ENCODE measurements at places on chromosomes 11 and 22. TPM values are rescaled to one million over a fixed set of nuclear protein-coding genes. Genes with fewer than 3 reads are reported as not detected.
A peak's percentile ranks its signal among the peaks of the same experiment; 100 is the strongest.

DNA sequence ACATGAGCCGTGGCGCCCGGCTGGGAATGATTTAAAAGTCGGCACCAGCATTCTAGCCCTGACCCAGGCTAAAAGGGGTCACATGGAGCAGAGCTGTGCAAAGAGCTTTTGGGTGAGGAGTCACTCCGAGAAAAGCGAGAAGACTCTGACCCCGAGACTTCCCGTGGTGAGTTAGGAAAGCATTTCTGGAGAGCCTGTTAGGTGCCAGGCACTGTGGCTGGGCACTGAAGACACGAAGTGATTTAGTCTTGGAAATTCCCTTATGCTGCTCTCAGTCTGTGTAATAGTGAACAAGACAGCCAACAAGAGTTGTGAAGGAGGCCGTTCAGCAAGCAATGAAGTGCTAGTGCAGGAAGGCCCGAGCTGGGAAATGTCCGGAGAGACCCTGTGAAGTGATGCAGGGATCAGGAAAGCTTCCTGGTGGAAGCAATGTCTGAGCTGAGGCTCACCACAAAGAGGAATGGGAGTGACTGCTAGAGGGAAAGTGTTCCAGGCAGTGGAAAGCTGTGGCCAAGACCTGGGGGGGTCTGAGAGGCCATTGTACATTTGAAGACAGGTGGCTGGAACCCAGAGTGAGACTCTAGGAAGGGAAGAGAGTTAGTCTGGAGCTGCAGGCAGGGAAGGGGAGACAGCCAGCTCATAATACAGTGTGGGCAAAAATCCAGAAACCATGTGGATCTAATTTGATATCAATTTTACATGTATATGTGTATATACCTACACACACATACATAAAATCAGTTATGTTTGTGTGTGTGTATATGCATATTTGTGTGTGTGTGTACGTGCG, 31.6 kb downstream of the MARK2 start:
- H3K27me3 ChIP-seq, result no peaks in the 10 kb centered on the region
- peaks cover 5% of the 10 kb centered on the region for H3K36me3 ChIP-seq

Gene CASP5
- total RNA-seq, result not detected

DNA sequence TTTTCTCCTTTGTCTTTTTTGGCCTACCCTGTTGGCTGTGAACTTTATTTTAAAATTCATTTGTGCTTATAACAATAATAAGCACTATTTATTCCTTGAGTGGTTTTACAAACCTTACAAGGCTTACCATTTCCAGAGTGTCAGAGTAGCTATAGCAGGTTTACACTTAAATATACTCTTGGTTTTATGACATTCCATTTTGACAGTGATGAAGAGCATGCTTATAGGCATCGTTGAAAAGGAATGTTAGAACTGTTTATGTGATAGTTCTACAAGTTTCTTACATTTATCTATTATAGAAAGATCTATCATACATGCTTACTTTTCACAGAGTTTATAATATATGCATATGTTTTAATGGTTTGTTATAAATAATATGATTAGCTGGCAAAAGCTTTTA, 84.1 kb downstream of the PDE3B start:
- DNase-seq, result no peak
- no peak overlapping the region for H3K4me3 ChIP-seq
- H3K36me3 ChIP-seq, result no peaks in the 10 kb centered on the region
- H3K4me1 ChIP-seq, result no peaks in the 10 kb centered on the region
- H3K27me3 ChIP-seq, result no peaks in the 10 kb centered on the region

DNA sequence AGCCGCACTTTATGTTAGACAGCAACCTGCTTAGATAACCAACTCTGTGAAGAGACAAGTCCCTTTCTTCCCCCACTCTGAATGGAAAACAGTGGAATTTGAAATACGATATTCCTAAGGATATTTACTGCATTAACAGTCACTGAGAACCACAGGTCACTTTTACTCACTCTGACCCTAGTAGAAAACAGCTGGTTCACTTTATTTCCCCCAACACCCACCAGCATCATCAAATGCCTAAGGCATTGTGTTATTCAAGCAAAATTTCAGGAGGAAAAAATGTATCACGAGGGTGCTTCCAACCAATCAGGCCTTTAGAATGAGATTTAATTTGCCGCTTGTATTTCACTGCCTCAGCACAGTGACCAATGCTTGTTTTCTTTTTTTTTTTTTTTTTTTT, 1134.1 kb upstream of the CCDC90B start:
- H3K36me3 ChIP-seq, result no peaks in the 10 kb centered on the region
- H3K4me3 ChIP-seq, result no peak overlapping the region
- H3K4me1 ChIP-seq, result no peaks in the 10 kb centered on the region

GRCh38 chr11:9851366-9851765, 187.5 kb downstream of the SWAP70 start:
- DNase-seq, result no peak
- H3K27ac ChIP-seq, result no peak overlapping the region
- peaks cover 18% of the 10 kb centered on the region for H3K36me3 ChIP-seq
- no peak overlapping the region for H3K4me3 ChIP-seq
- no peaks in the 10 kb centered on the region for H3K4me1 ChIP-seq
- H3K27me3 ChIP-seq, result no peaks in the 10 kb centered on the region

DNA sequence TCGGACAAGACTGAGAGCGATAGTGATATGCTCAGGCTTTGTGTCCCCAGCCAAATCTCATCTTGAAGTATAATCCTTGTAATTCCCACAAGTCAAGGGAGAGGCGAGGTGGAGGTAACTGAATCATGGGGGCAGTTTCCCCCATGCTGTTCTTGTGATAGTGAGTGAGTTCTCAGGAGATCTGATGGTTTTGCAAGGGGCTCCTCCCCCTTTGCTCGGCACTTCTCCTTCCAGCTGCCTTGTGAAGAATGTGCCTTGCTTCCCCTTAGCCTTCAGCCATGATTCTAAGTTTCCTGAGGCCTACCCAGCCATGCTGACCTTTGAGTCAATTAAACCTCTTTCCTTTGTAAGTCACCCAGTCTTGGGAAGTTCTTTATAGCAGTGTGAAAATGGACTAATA, 7.5 kb upstream of the FOLR2 start:
- H3K36me3 ChIP-seq, result no peaks in the 10 kb centered on the region
- H3K27me3 ChIP-seq, result no peaks in the 10 kb centered on the region

DNA sequence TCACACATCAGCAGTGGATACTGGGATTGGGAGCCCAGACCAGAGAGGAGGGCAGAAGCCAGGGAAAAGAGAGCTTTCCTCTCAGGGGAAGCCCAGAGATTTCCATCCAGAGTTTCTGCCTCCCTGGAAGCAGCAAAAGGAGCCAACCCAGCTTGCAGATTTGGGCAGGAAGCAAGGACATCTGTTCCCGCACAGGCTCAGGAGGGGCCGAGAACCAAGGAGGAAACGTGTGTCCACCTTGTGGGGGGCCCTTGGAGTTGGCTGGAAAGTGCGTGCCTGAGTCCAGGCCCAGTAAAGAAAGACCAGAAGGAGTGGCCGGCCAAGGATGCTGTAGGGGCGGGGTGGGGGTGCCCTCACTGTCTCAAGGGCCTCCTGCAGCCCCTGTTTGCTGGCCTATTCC, 6.0 kb upstream of the NPTXR start:
- no peaks in the 10 kb centered on the region for H3K27me3 ChIP-seq
- H3K27ac ChIP-seq, result no peak overlapping the region
- no peak overlapping the region for H3K4me3 ChIP-seq
- no peaks in the 10 kb centered on the region for H3K36me3 ChIP-seq
- H3K4me1 ChIP-seq, result no peaks in the 10 kb centered on the region

GRCh38 chr11:43573873-43574272, 106.7 kb upstream of the HSD17B12 start:
- H3K27me3 ChIP-seq, result peaks cover 75% of the 10 kb centered on the region
- H3K4me3 ChIP-seq, result no peak overlapping the region
- no peak for DNase-seq
- H3K36me3 ChIP-seq, result no peaks in the 10 kb centered on the region
- H3K27ac ChIP-seq, result no peak overlapping the region

- H3K4me1 ChIP-seq, result no peaks in the 10 kb centered on the region
- no peak for DNase-seq
Measured at GRCh38 chr22:19516378-19517170, 7.6 kb downstream of the CLDN5 start.

- H3K27ac ChIP-seq, result peak overlapping the region; percentile 91
- H3K36me3 ChIP-seq, result peaks cover 25% of the 10 kb centered on the region
- H3K4me3 ChIP-seq, result no peak overlapping the region
- DNase-seq, result no peak
Measured at GRCh38 chr22:41798736-41799135, 1.7 kb upstream of the CCDC134 start.

Gene PVALB
- not detected for total RNA-seq

DNA sequence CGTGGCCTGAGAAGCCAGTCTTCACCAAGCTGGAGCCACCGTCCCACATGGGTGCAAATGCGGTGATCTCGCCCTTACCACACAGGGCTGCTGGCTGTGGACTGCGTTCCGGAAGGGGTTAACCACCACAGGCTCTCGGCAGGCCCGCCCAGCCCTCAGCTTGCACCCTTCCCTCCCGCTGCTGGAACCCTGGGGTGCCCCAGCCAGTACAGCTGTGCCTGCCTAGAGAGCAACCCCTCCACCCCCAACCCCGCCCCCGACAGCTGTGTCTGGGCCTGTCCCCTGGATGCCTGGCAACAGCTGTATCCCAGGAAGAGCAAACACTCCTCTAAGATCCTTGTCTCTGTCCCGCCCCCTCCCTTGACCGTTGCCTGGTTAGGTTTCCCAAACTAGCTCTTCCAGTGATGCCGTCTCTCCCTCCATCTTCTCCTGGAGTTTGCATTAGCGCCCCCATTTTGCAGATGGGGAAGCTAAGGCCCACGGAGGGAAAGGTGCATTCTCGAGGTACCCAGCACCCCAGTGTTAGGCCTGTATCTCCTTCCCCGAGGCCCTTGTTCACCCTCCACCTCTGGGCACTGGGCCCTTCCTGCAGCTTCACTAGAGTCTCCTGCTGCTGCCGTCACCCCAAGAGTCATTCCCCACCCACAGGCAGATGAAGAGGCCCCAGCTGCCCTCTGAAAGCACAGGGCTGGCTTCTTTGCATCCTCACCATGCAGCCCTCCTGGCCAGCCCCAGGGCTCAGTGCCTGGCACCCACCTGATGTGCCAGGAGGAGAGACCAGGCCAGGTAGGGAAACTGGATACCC, 12.6 kb upstream of the COX8A start:
- H3K4me3 ChIP-seq, result no peak overlapping the region
- peaks cover 24% of the 10 kb centered on the region for H3K4me1 ChIP-seq

DNA sequence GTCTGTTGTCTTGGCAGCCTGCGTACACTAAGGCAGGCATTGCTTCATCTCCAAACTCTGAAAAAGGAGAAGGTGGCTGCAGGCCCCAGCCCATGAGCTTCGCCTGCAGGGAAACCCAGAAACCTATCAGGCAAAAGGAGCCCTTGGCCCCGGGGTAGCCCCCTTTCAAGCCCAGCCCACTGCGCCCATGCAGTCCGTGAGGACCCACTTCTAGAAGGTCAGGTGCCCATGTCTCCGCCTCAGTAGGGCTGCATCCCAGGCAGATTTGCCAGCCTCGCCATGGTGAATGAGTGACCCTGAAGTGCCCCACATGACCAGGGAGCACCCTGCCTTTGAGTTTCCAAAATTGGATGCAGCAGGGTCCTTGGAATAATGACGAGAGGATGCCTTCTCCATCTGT, 1158.4 kb downstream of the BRD1 start:
- no peaks in the 10 kb centered on the region for H3K36me3 ChIP-seq
- H3K4me3 ChIP-seq, result no peak overlapping the region
- DNase-seq, result no peak
- H3K27ac ChIP-seq, result no peak overlapping the region

- no peaks in the 10 kb centered on the region for H3K36me3 ChIP-seq
- H3K27me3 ChIP-seq, result peaks cover 3% of the 10 kb centered on the region
- peaks cover 8% of the 10 kb centered on the region for H3K4me1 ChIP-seq
- no peak for DNase-seq
- H3K27ac ChIP-seq, result no peak overlapping the region
Measured at GRCh38 chr11:113240389-113240788, 74.0 kb upstream of the TTC12 start.

- peaks cover 10% of the 10 kb centered on the region for H3K27me3 ChIP-seq
- no peak overlapping the region for H3K27ac ChIP-seq
- H3K4me1 ChIP-seq, result no peaks in the 10 kb centered on the region
- no peak for DNase-seq
- H3K4me3 ChIP-seq, result no peak overlapping the region
- H3K36me3 ChIP-seq, result no peaks in the 10 kb centered on the region
Measured at GRCh38 chr22:22948651-22949571, 61.3 kb downstream of the IGLL5 start.

- peaks cover 5% of the 10 kb centered on the region for H3K36me3 ChIP-seq
- H3K4me1 ChIP-seq, result peaks cover 27% of the 10 kb centered on the region
- H3K4me3 ChIP-seq, result no peak overlapping the region
- H3K27me3 ChIP-seq, result no peaks in the 10 kb centered on the region
- H3K27ac ChIP-seq, result no peak overlapping the region
Measured at GRCh38 chr22:40392618-40393017, 22.2 kb downstream of the SGSM3 start.

- H3K4me3 ChIP-seq, result no peak overlapping the region
- no peak overlapping the region for H3K27ac ChIP-seq
- H3K36me3 ChIP-seq, result peaks cover 58% of the 10 kb centered on the region
- DNase-seq, result no peak
Measured at GRCh38 chr22:37884420-37884819, 21.7 kb upstream of the MICALL1 start.

DNA sequence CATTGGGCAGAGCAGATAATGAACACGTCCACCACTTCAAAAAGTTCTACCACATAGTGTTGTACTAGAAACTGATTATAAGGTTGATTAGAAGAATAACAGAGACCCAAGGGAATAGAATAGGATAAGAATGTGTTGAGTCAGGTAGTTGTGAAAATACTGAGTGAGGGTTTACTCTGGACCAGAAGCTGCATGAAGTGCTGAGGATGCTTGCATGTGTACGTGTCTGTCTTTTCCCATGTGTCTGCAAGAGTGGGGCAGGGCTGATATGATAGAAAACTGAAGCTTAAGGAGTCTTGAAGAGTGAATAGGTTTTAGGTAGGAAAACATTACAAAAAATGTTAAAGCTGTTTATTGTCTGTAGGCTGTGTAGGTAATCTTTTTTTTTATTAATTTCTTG, 20.6 kb downstream of the TRPC6 start:
- H3K4me3 ChIP-seq, result no peak overlapping the region
- no peak overlapping the region for H3K27ac ChIP-seq
- DNase-seq, result no peak
- no peaks in the 10 kb centered on the region for H3K36me3 ChIP-seq

DNA sequence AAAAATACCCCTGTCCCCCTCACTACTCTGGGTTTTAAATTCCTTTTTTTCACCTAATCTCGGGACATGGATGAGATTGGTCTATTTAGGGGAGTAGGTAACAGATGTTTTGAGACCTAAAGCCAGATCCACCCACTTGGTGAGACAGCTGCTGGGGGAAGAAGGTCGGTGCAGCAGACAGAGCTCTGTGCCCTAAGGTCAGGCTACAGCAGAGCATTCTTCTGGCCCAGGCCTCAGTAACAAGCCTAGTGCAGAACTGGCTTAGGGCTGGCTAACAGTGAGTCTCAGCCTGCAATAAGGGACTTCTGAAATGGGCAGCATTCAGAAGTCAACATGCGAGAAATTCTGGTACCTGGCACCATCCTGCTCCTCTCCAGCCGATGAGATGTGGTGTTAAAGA, 444.9 kb upstream of the KIRREL3 start:
- H3K27ac ChIP-seq, result no peak overlapping the region
- no peaks in the 10 kb centered on the region for H3K4me1 ChIP-seq
- H3K27me3 ChIP-seq, result no peaks in the 10 kb centered on the region
- no peaks in the 10 kb centered on the region for H3K36me3 ChIP-seq

Gene GRAP2
- 75.6 TPM for total RNA-seq

Gene TSGA10IP
- total RNA-seq, result not detected

Gene SOX10
- not detected for total RNA-seq

Gene DAGLA
- total RNA-seq, result 0.52 TPM

Measured in CD4-positive, alpha-beta T cell (primary cell).